ENCODE measurements at places on chromosomes 7 and 10.

DNA sequence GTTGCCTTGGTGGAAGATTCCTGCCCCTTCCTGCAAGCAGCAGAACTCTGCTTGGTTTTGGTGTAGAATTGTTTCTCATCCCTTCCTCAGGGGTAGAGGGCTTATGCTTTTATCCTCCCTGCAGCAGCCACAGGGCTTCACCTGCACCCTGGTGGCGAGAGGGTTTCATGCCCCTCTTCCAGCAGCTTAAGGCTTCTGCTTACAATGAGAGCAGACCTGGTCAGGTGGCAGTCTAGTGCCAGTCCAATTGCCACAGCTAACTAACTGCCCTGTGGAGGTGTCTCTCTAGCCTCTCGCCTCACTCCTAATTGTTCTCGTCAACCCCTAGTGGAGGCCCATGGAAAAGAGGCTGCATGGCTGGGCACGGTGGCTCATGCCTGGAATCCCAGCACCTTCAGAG lies 19.3 kb downstream of the ACBD7 start:
- DNase-seq, result no peak

DNA sequence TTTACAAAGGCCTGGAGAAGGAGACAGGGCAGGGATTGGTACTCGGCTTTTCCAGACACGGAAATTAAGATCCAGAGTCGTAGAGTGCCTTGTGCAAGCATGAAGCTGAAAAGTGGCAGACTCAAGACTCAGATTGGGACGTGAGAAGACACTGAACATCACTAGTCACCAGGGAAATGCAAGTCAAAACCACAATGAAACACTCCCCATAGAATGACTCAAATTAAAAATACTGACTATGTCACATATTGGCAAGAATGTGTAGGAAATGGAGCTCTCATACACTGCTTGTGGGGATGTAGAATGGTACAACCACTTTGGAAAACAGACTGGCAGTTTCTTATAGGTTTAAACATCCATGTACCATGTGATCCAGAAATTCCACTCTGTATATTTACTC lies 472.0 kb downstream of the RPS24 start:
- no peak for DNase-seq

- no peak for DNase-seq
These were observed 288.2 kb downstream of the TWIST1 start for GRCh38 chr7:18828994-18829857.

DNA sequence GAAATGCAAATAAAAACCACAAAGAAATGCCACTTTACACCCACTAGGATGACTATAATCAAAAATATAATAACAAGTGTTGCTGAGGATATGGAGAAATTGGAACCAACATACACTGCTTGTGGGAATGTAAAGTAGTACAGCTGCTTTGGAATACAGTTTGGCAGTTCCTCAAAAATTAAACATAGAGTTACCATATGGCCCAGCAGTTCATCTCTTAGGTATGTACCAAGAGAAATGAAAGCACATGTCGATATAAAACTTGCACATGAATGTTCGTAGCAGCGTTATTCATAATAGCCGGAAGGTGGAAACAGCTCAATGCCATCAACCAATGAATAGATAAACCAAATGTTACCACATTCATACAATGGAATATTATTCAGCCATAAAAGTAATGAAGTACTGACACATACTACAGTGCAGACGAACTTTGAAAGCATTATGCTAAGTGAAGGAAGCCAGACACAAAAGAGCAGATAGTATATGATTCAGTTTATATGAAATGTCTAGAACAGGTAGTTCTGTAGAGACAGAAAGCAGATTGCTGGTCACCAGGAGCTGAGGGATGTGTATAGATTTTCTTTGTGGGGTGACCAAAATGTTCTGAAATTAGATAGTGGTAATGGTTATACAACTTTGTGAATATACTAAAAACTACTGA lies 12.4 kb downstream of the BCAP29 start:
- no peak for DNase-seq

- no peak for DNase-seq
These were observed 1.0 kb downstream of the SORCS3 start for GRCh38 chr10:104641937-104642657.

DNA sequence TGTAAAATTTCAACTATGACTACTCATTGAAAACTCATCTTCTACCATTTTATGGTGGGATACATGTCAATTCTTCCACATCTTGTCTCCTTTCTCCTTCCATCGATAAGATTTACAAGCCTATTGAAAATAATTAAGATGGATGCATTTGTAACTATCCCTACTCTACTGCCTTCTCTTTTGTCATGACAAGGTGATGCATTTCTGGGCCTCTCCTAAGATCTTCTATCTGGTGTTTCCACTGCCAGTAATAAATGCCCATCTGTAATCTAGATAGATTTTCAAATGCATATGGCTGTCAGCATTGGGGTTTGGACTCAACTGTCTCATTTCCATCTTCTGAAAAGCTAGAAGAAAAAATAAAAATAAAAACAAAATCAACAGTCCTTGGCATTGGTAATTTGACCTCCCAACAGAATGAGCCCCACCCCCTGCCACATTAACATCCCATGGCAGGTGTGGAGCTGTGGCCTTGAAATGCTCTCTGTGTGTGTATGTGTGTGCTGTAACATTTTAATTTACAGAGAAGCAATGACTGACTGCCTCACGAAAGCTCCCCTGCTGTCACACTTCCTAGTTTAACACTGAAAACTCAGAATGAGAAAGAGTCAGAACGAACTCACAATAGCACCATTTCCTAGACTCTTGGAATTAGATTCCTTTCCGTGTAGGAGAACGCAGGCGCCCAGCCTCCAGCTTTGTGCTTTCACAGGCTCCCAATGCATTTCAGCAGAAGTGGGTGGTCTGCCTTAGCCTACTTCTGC lies 74.2 kb downstream of the RHOBTB1 start:
- DNase-seq, result no peak

DNA sequence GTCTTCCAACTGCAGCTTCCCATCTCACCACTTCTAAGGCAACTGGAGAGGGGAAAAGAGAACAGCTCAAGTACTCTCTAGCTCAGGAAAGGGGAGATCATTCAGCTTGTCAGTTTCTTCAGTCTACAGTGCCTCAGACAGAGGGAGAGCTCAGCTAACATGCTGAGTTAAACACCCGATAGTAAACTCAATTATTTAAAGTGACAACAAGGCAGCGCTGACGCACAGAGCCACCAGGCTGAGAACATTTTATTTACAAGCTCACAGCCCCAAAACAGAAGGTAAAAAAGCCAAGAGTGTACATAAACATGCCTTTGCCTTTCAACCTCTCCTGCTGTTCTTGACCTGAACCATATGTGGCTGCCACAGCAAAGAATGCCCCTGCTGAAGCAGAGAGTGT lies 10.1 kb upstream of the CUZD1 start:
- DNase-seq, result no peak

- DNase-seq, result no peak
These were observed at the start of gene PAX4 for GRCh38 chr7:127618042-127618441. Gene PAX4 (minus strand): TSS chr7:127618142. CDS start chr7:127615928, 2,214 bp downstream.

- no peak for DNase-seq
These were observed 89.4 kb upstream of the MYL10 start for GRCh38 chr7:101718363-101719122.

DNA sequence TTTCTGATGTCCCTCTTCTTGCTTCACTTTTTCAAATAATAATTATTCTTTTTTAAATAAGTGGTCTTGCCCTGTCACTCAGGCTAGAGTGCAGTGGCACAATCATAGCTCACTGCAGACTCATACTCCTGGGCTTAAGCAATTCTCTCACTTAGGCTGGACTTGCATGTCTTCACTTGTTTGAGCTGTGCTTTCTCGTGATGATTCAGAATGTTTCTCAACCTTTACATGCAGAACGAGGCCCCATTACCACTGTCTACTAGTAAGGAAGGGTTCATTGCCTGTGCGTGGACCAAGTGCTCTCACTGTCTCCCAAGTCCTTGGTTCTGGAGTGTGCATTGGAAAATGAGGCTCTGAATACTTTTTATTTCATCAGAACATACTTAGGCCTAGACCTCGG lies 468.6 kb upstream of the COBL start:
- DNase-seq, result no peak

DNA sequence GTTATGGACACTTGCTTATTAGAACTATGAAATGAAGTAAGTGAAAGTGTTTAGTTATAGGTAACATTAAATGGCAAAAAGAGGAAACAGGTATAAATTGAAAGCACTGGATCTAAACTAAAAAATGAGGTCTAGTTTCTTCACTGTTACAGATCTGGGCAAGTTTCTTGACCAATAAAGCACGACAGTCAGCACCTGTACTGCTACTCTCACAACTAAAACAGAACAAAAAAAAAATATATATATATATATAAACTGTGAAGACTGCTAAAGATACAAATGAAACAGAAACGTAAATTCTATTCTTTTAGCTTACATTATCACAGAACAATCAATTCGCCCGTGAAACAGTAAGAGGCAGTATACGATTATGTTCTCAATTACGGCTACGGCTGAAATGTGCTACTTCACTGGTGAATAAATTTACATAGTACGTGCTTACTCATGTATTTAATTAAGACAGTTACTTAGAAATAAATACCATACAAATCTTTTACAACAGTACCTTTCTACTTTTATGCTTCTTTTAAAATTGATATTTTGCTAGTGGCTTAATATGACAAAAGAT lies 4.2 kb downstream of the AHR start:
- no peak for DNase-seq

DNA sequence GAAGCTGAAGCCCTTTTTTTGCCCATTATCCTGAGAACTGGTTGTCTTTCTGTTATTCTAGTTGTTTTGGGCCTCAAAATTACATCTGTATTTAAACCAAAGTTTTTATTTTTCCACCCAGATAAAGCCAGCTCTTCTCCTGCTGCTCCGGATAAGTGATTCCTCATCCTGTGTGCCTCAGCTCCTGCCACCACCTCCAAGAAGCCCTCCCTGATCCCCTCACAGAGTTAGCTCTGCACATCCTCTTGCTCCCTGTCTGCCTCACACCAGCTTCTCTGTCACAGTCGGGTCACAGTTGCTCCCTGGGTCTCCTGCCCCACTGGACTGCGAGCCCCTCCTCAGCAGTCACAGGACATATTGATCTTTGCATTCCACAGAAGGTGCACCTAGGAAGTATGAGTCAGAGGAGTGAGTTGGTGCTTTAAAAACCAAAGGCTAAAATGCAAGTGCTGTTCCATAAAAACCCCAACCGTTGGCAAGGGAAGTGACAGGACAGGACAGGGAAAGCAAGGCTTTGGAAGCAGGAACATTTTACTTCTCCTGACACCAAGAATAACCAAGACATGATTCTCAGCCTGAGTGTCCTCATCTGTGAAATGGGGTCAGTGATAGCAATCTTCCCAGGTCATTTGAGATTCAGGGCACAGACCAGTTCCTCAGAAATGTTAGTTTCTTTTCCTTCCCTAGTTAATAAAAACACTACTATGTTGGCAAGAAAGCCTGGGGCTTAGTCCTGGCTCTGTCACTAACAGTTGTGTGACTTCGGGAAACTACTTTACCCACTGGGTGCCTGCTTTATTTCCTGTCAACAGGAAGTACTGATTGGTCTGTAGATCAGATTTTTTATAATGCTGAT lies 36.5 kb upstream of the EEPD1 start:
- DNase-seq, result no peak

DNA sequence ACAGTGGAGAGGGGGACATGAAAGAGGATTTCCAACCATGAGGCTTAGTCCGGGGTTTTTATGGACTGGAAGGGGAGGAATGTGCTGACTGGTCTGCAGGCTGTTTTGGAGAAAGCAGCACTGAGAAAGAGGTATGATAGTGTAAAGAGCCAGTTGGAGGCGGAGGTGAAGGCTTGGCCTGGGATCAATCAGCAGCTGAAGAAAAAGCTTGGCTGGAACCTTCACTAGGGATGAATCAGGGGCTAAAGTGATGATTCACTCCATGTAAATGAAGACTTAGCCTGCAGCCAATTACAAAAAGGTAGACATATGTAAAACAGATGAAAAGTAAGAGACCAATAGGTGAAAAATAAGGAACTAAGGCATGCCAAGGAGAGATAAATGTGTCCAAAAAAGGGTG lies 1382.6 kb downstream of the GATA3 start:
- DNase-seq, result no peak

GRCh38 chr10:24448351-24448999 lies 239.5 kb downstream of the KIAA1217 start:
- DNase-seq, result no peak

- DNase-seq, result no peak
These were observed 4.8 kb downstream of the GSTO1 start for GRCh38 chr10:104259456-104259855.

DNA sequence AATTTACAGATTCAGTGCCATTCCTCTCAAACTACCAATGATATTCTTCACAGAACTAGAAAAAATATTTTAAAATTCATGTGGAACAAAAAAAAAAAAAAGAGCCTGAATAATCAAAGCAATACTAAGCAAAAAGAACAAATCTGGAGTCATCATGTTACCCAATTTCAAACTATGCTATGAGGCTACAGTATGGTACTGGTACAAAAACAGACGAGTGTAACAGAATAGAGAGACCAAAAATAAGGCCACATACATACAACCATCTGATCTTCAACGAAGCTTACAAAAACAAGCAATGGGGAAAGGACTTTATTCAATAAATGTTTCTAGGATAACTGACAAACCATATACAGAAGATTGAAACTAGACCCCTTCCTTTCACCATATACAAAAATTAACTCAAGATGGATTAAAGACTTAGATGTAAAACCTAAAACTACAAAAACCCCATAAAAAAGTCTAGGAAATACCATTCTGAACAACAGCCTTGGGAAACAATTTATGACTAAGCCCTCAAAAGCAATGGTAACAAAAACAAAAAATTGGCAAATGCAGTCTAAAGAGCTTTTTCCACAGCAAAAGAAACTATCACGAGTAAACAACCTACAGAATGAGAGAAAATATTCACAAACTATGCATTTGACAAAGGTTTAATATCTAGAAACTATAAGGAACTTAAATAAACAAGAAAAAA lies 207.7 kb downstream of the PTN start:
- DNase-seq, result no peak

DNA sequence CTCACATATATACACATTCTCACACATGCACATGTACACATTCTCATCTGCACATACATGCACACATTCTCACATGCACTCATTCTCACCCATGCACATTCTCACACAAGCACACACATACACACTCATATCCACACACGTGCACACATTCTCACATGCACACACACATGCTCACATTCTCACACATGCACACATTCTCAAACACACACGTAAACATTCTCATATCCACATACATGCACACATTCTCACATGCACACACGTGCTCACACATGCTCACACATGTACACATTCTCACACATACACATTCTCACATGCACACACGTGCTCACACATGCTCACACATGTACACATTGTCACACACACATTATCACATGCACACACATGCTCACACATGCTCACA lies 260.6 kb downstream of the PTPRN2 start:
- no peak for DNase-seq

- no peak for DNase-seq
These were observed 1156.3 kb downstream of the SORCS3 start for GRCh38 chr10:105797234-105797890.

DNA sequence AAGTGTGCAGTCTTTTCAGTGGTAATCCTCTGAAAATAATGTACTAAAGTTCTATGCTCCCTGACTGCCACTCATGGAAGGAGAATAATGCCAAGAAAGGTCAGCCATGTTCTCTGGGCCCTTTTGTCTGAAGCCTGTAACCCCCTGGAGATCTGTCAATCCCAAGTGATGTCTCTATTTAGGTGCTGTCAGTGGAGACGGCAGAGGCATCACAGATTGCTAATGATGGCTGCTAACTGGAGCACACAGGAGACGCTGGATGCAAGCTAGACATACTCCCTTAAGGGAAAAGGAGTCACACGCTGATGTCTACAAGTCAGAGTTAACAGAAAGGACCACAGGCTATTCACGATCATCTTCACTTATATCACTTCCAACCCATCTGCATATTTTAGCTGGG lies 118.8 kb downstream of the RSU1 start:
- DNase-seq, result no peak

- DNase-seq, result peak; percentile 60
These were observed 86.9 kb downstream of the CARD11 start for GRCh38 chr7:2956526-2957368.
